Retina (tissue), 1 donor: ENCODE measurements at places on chromosomes 7 and 10.

DNA sequence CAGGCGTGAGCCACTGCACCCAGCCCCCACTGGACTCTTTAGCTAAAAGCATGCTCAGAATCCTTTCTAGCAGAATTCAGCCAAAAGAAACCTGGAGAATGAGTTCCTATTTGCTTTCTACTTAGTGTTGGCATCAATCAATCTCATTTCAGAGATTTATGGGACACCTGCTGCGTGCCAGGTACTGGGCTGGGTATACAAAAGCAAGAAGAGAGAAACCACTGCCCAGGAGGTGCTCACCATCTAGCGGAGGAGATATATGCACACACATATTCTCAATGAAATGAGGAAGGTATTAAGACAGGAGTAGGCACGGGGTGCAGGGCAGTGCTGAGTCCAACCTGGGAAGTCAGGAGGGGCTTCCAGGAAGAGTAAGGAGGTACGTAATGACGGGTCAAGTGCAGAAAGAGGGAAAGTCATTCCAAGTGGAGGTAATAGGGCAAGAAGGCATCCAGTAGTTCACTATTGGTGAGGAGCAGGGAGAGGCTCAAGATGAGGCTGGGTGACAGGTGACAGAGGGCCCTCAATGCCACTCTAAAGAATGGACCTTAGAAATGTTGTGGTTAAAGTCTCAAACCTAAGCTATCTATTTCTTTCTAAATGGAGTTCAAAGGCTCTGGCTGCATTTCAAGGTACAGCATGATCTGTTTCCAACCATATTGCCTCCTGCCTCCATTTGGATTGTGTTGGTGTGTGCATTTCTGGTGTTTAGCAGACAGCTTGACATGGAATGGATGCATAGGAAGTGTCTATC, 22.1 kb downstream of the ABLIM1 start:
- DNase-seq, result no peak

DNA sequence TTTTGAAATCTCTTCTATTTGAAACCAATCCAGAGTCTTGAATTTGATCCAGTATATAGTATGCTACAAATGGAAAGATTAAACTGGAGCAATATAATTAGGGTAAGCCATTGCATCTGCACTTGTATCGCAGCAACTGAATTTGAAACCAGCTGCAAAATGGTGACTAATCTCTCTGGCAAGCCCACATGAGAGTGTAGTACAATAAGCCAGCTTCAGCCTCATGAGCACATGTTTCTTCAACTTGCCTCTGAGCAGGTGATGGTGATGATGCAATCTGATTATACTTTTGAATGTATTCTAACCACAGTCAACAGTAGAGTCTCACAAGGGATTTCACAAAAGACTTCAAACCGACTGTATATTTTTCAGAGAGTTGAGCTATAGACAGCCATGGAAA, 829 bp upstream of the RPA3 start:
- DNase-seq, result no peak

DNA sequence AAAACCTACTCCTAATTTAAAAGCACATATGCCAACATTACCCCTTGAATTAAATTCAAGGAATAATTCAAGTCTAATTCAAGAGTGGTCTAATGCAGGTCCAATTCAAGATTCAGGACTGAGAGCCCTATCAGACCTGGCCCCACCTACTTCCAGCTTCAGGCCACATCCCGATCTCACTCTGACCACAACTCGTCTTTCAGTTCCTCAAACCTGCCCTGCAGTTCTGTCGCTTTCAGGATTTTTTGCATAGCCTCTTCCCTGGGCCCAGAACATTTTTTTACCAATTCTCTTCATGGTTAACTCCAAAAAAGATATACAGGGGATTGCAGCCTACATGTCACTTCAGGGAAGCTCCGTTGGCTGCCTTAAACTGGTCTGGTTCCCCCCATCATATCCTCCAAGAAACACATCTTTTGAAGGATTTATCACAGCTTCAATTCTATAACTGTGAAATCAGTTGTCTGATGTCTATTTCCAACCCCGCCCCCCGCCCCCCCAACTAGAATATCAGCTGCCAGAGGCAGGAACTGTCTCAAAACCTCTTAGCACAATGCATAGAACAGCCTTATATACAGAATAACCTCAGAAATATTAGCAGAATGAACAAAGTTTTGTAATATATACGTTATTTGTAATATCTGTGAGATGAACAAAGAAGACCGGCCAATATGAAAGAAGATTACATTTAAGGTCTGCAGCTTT, 20.8 kb downstream of the CCDC6 start:
- DNase-seq, result no peak

- peak; percentile 65 for DNase-seq
These were observed 65.3 kb downstream of the EBF3 start for GRCh38 chr10:129898706-129899268.

- no peak for DNase-seq
These were observed 157.2 kb downstream of the PTPRN2 start for GRCh38 chr7:158430308-158431034.

- no peak for DNase-seq
These were observed 403.5 kb upstream of the ANKRD30A start for GRCh38 chr10:36721871-36722270.

- no peak for DNase-seq
These were observed 97.9 kb upstream of the IKZF1 start for GRCh38 chr7:50206453-50207250.

- no peak for DNase-seq
These were observed 165.9 kb upstream of the PLXNA4 start for GRCh38 chr7:132742189-132742612.

GRCh38 chr7:40880581-40880980, 745.8 kb downstream of the SUGCT start:
- no peak for DNase-seq

DNA sequence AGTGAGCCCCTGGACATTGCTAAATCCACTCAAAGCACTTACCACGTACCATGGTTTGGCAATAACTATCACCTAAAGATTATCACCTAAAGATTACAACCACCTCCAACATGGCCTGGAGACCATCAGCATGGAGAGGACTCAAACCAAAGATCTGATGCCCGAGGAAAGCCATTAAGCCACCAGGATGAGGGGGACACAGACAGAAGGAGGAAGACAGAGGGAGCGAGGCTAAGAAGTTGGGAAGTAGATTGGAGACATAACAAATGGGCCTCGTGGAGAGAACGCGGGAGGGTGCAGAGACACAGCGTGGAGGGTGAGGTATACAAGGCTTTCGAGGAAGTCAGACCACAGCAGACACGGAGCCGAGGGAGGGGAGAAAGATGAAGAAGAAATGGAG, 700.2 kb downstream of the PARD3 start:
- DNase-seq, result no peak

DNA sequence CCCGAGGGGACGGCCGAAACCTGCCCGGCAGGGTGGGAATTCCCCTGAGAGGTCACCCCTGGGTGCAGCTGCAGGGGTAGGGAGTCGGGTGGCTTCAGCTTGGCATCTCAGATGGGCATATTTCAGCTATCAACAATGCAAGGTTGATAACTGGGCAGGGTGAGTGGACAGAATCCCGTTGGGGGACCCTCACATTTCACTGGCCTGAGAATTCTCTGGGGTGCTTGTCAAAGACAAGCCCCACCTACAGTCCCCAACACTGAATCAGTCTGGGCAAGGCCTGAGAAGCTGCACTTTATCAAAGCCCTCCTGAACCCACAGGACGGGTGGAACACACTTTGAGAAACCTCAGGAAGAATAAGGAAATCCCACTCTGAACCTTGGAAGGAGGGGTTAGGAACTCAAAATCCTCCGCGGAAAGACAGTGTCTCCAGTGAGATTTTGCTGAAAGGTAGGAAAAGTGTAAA, 3.1 kb downstream of the RGS10 start:
- DNase-seq, result no peak

DNA sequence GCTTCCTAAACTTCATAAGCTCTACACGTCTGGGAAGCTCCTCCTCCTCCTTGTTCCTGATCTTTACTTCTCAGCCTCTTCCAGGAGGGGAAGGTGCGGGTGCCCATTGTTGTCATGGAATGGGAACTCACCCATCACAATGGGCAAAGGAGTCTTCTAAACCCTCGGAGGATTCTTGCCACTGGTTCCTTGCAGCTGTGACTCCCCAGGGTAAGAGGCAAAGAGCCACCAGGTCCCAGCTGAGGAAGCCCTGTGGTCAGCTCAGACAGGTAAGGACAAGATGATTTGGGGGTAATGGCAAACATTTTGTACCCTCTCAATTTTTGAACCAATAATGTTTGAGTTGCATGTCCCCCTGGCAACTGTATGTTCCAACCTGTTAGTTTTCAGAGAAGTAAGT, at the start of gene TEX36:
Gene TEX36 (minus strand): TSS at position 101 of the 400 bp plus-strand sequence. CDS start 174 bp downstream, outside the sequence.
- DNase-seq, result no peak

DNA sequence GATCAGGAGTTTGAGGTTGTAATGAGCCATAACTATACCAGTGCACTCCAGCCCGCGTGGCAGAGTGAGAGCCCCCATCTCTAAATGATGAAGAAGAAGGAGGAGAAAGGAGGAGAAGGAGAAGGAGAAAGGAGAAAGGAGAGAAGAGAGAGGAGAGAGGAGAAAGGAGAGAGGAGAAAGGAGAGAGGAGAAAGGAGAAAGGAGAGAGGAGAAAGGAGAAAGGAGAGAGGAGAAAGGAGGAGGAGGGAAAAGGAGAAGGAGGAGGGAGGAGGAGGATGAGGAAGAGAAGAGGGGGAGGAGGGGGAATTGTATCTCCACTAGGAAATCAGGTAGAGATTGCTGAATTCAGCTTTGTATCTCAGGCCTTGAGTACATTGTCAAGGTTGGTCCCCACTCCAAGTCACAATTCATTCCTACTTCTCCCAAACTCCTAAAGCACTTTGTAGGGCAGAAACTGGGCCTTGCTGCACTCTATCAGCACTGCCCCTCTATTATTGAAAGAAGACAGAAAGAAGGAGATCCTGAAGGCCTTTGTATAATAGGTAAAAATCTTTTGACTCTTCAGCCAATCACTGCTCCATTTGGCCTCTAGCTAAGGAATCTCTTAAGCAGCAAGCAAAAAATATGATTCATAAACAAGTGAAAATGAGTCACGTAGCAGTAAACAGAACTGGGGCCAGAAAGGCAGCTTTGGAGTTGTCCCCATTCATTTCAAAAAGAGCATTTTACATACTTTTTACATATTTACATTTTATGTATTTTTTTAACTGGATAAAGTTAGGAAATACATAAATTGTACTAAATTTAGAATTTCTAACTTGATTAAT, 178.0 kb downstream of the IMMP2L start:
- no peak for DNase-seq

GRCh38 chr7:2843191-2843685, 870 bp downstream of the GNA12 start:
- no peak for DNase-seq

GRCh38 chr7:17646253-17646956, 293.9 kb downstream of the SNX13 start:
- DNase-seq, result no peak

DNA sequence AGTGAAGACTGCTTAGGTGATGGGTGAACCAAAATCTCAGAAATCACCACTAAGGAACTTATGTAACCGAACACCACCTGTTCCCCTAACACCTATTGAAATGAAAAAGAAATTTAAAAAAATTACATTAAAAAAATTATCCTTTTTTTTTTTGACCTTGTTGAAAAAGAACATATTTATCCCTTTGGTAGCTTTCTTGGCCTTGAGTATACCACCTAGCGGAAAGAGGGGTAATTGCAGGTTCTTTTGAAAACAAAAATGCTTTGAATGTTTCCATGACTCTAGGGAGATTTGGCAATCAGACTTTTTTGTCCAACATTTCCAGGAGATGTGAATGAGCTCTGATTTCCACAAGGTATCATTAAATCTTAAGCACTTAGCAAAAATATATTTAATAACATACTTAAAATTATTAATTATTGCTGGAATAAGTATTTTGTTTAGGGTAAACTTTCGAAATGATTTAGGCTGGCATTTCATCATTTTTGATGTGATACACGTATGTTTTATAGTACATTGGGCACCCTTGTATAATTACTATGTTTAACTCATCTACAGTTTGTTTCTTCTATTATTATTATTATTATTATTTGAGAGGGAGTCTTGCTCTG, 47.0 kb upstream of the ELMO1 start:
- no peak for DNase-seq

- no peak for DNase-seq
These were observed 10.1 kb downstream of the CARD11 start for GRCh38 chr7:3033581-3033980.

DNA sequence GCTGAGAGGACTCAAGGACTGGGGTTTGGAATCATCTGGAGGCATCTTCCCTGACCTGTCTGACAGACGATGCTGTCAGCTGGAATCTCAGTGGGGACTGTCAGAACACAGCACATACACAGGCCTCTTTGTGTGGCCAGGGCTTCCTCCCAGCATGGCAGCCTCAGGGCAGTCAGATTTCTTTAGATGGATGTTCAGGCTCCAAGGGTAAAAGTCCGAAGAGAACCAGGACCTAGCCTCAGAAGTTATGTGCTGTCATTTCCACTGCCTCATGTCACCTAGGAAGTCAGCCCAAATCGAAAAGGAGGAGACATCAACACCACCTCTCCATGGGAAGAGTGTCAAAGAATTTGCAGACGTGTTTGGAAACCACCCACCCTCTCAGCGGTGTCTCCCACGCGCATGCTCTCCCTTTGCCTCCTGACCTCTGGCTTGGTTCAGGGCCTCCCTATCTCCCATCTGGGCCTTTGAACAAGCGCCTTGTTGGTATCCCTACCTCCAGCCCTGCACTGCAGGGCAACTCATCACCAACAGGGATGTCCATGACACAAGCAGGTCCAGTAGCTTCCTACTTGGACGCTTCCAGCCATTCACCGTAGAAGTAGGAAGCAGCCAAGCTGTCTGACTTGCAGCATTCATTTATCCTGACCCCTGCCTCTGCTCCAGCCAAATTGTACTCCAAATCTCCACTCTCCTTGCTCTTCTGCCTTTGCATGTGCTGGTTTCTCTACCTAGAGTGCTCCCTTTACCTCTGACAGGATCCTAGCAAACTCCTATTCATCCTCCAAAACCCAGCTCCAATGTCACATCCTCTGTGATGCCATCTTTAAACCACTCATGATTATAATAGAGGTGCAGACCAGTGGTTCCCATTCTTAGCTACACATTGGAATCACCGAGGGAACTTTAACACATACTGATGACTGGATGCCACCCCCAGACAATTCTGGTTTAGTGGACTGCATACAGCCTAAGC, 121.6 kb downstream of the OAT start:
- no peak for DNase-seq

DNA sequence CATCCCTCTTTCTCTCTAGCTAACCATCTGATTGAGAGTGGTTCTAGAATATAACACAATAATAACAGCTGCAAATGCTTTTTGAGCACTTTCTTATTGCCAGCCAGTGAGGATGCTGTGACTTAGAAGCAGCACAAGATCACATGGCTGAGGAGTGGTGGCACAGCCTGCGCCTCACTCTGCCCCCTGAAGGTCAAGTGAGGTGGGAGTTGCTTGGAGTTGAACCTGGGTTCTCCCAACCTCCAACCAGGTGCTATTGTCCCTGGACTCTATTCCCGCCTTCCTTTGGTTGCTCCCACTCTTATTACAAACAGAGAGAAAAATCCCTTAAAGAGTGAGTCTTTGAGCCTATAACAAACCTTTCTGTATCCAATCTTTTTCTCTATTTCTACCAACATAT, 280.3 kb upstream of the PODXL start:
- DNase-seq, result no peak
